GM23338 (cell line): ENCODE measurements at places on chromosomes 7 and 10. TPM values are rescaled to one million over a fixed set of nuclear protein-coding genes. Genes with fewer than 3 reads are reported as not detected.
A peak's percentile ranks its signal among the peaks of the same experiment; 100 is the strongest.

DNA sequence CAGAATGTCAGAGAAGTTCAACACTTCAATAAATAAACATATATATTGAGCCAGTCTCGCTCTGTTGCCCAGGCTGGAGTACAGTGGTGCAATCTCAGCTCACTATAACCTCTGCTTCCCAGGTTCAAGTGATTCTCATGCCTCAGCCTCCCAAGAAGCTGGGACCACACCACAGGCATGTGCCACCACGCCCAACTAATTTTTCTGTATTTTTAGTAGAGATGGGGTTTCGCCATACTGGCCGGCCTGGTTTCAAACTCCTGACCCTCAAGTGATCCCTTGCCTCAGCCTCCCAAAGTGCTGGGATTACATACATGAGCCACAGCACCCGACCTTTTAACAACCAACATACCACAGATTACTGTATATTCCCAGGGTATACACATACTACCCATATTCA is 134.2 kb downstream of the JMJD1C start:
- H3K4me1 ChIP-seq = no peaks in the 10 kb centered on the region
- H3K27me3 ChIP-seq = no peaks in the 10 kb centered on the region
- DNase-seq = no peak
- H3K4me3 ChIP-seq = no peak overlapping the region
- no peaks in the 10 kb centered on the region for H3K36me3 ChIP-seq

DNA sequence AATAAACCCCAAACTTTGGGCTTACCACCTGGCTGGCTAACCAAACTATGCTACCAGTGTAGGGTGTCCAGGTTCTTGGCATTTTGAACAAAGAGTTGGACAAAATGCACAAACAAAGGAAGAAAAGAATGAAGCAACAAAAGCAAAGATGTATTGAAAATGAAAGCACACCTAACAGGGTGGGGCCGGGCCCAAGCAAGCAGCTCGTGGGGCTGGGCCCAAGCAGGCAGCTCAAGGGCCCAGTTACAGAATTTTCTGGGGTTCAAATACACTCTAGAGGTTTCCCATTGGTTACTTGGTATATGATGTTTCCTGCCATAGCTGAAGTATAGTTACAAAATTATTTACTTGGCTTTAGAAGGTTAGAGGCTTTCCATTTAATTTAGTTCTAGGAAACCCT is 15.7 kb downstream of the ACADSB start:
- no peak overlapping the region for H3K27ac ChIP-seq
- DNase-seq = no peak
- H3K36me3 ChIP-seq = no peaks in the 10 kb centered on the region
- H3K4me3 ChIP-seq = no peak overlapping the region
- peaks cover 22% of the 10 kb centered on the region for H3K27me3 ChIP-seq

DNA sequence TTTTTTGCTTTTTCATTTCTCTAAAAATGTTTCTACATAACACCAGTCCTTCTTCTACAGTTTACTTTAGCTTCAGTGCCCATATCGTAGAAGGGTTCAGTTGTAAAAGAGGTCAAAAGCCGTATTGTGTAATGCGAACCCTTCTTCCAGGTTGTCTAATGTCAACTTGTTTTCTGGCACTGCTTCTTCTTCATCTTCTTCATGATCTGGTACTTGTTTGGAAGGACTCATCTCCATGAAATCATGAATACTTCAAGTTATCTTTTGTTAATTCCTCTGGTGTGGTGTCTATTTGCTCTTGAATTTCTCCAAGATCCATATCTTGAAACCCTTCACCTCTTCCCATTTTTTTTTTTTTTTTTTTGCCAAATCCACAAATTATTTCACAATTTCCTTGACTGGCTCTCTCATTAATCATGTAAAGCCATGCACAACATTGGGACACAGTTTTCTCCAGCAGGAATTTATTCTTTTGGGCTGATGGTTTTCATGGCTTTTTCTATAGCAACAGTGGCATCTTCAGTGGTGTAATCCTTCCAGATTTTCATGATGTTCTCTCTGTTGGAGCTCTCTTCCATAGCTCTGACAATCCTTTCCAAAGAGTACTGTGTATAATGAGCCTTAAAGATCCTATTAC is 85.1 kb downstream of the CPED1 start:
- DNase-seq = no peak
- no peak overlapping the region for H3K4me3 ChIP-seq
- peaks cover 6% of the 10 kb centered on the region; the same call in 1 of the 2 replicates for H3K4me1 ChIP-seq
- no peaks in the 10 kb centered on the region for H3K27me3 ChIP-seq

GRCh38 chr10:7444551-7445121 is 33.8 kb upstream of the SFMBT2 start:
- DNase-seq = no peak
- no peak overlapping the region for H3K4me3 ChIP-seq
- peaks cover 7% of the 10 kb centered on the region for H3K4me1 ChIP-seq
- no peaks in the 10 kb centered on the region for H3K27me3 ChIP-seq

- no peak overlapping the region for H3K27ac ChIP-seq
- H3K36me3 ChIP-seq = peaks cover 74% of the 10 kb centered on the region
- H3K4me3 ChIP-seq = no peak overlapping the region
- no peaks in the 10 kb centered on the region for H3K27me3 ChIP-seq
Observed at GRCh38 chr10:99742701-99743100, 10.7 kb downstream of the CUTC start.

GRCh38 chr7:43942997-43943396 is 16.8 kb downstream of the UBE2D4 start:
- no peak overlapping the region for H3K4me3 ChIP-seq
- peak; percentile 52 for DNase-seq
- H3K36me3 ChIP-seq = no peaks in the 10 kb centered on the region
- no peak overlapping the region for H3K27ac ChIP-seq

DNA sequence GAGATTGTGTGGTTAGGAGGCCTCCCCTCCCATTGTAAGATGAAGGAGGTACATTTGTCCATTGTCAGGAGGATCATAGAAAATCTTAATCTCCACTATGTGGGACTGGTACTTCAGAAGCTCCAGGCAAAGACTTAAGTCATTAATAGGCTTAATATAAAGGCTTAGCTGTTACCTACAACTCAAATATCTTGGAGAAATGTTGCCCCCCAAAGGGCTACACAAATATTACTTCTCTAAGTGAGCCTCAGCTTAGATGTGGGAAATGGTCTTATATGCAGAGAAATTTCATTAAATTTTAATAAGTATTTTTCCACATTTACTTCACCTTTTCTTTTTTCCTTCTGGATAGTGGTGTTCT is 27.2 kb downstream of the TAS2R41 start:
- H3K27ac ChIP-seq = no peak overlapping the region
- H3K27me3 ChIP-seq = no peaks in the 10 kb centered on the region
- no peak overlapping the region for H3K4me3 ChIP-seq

DNA sequence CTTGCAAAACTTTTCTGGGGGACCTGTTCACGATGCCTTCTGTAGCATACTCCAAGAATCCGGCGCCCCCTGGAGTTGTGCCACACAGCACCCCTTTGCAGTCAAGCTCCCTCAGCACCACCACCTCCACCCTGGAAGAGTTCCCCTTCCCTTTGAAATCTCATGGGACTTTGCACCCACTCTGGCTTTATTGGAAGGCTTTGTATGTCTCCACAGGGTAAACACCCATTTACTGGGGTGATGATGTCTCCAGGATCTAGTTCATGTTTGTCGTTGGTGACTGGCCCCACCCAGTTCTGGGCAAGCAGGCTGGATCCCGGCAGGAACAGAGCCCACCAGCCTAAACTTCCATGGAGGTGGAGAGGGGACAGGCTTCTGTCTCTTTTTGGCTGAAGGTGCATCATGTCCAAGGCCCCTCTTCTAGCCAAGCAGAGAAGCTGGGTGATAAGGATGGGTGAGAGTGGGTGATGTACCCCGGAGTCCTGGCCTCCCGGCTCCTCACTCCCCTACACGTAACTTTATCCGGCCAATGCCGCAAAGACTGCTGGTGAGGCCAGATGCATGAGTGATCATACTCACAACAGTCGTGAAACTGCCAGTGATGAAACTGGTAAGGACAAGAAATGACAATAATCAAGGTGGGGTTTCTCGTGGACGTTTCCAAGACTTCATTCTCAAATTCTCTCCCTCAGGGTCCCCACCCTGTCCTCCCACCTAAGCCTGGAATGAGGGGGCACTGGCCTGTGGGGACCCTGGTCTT is 695 bp upstream of the CLDN4 start:
- DNase-seq = no peak
- H3K27ac ChIP-seq = peak overlapping the region; percentile 87; the same call in 1 of the 2 replicates
- H3K27me3 ChIP-seq = no peaks in the 10 kb centered on the region

DNA sequence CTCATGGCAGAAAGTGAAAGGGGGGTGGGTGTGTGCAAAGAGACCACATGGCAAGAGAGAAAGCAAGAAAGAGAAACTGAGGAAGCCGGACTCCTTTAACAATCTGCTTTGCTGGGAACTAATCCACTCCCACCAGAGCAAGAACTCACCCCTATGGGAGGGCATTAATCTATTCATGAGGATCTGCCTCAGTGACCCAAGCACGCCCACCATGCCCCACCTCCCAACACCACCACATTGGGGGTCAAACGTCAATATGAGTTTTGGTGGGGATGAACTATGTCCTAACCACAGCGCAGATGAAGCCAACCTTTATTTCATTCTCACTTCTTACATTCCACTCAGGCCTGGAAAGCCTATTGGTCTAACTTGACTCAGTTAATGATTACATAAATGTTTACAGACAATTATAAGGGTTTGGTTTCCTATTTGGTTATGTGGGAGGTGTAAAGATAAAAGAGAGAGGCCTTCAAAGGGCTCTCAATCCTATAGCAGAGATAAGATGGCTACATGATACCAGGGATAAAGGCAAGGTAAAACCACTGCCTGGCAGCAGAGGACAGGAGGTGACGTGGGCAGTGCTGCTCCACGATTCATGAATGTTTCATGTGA is 601.8 kb downstream of the PARD3 start:
- no peaks in the 10 kb centered on the region for H3K27me3 ChIP-seq
- no peaks in the 10 kb centered on the region for H3K4me1 ChIP-seq
- DNase-seq = no peak
- no peak overlapping the region for H3K27ac ChIP-seq

GRCh38 chr10:775245-776075 is 86.0 kb upstream of the DIP2C start:
- no peaks in the 10 kb centered on the region for H3K36me3 ChIP-seq
- DNase-seq = no peak
- H3K27ac ChIP-seq = no peak overlapping the region

GRCh38 chr7:90726120-90726519 is 130.0 kb downstream of the CDK14 start:
- no peak overlapping the region for H3K4me3 ChIP-seq
- no peak overlapping the region for H3K27ac ChIP-seq
- no peaks in the 10 kb centered on the region for H3K36me3 ChIP-seq
- H3K27me3 ChIP-seq = no peaks in the 10 kb centered on the region
- peaks cover 18% of the 10 kb centered on the region for H3K4me1 ChIP-seq

The NUTM2E gene
- 0.12 TPM in 1 of 2 replicates, not detected in the other for total RNA-seq

The AVPI1 gene
- 7.4 and 8.2 TPM in 2 replicates for total RNA-seq

The OPN4 gene
- not detected in 2 replicates for total RNA-seq

The GRM3 gene
- total RNA-seq = 1.9 and 3.8 TPM in 2 replicates

The FAM241B gene
- 6.7 and 8.7 TPM in 2 replicates for total RNA-seq

The SPDYE1 gene
- total RNA-seq = not detected in 2 replicates

The CHST15 gene
- total RNA-seq = 10.9 and 11.2 TPM in 2 replicates
